ENCODE measurements at places on chromosomes 1 and 21.

- no peak for DNase-seq
Observed at GRCh38 chr1:211237579-211237978, 21.6 kb upstream of the RCOR3 start.

- DNase-seq = no peak
Observed at GRCh38 chr1:231750296-231750695, 123.7 kb downstream of the DISC1 start.

GRCh38 chr1:4617506-4617905, 36.9 kb upstream of the AJAP1 start:
- DNase-seq = no peak

- DNase-seq = no peak
Observed at GRCh38 chr1:77308889-77309621, 27.2 kb downstream of the AK5 start.

DNA sequence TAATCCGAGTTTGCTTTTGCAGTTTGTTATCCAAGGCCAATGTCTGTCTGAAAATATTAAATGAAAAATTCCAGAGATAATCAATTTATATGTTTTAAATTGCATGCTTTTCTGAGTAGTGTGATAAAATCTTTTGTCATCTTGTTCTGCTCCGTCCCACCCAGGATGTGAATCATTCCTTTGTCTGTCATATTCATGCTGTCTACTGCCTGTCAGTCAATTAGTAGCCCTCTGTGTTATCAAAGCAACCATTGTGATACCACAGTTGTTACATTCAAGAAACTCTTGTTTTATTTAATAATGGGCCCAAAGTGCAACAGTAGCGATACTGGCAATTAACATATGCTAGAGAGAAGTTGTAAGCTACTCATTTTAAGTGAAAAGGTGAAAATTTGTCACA, 819.3 kb downstream of the BRINP3 start:
- no peak for DNase-seq

DNA sequence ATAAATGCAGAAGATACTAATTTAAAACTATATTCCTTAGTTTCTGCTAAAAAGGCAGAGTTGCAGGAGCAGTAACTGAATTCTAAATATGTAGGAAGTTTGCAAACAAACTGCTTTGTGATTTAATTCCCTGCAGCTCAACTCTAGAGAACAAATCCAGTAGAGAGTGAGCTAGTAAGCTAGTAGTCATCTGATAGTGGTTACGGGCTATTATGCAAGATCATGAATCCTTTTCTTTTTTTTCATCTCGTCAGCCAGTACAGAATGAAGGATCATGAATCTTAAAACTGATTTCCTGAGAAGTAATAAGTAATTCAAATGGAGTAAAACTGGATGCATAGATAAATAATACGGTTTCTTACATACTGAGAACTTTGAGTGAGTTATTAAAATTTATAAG, 3.3 kb downstream of the DPH5 start:
- DNase-seq = no peak

- DNase-seq = no peak
Observed at GRCh38 chr1:236702791-236703394, 16.6 kb downstream of the ACTN2 start.

GRCh38 chr1:180179162-180179957, 24.7 kb downstream of the QSOX1 start:
- DNase-seq = no peak

All from stimulated activated CD4-positive, alpha-beta T cell treated with anti-CD3 and anti-CD28 coated beads, Interleukin-15, amount 100 ng/mL, for 1 hour (primary cell).